Stimulated activated CD8-positive, alpha-beta memory T cell treated with anti-CD3 and anti-CD28 coated beads, Interleukin-4, amount 100 ng/mL, for 24 hours (primary cell): ENCODE measurements at places on chromosomes 1 and 21.

GRCh38 chr1:212045981-212046380, 10.4 kb downstream of the DTL start:
- DNase-seq: no peak

- no peak for DNase-seq
Observed at GRCh38 chr1:87791931-87792740, 463.5 kb downstream of the LMO4 start.

- no peak for DNase-seq
Observed at GRCh38 chr1:245306628-245307410, 152.0 kb downstream of the KIF26B start.

DNA sequence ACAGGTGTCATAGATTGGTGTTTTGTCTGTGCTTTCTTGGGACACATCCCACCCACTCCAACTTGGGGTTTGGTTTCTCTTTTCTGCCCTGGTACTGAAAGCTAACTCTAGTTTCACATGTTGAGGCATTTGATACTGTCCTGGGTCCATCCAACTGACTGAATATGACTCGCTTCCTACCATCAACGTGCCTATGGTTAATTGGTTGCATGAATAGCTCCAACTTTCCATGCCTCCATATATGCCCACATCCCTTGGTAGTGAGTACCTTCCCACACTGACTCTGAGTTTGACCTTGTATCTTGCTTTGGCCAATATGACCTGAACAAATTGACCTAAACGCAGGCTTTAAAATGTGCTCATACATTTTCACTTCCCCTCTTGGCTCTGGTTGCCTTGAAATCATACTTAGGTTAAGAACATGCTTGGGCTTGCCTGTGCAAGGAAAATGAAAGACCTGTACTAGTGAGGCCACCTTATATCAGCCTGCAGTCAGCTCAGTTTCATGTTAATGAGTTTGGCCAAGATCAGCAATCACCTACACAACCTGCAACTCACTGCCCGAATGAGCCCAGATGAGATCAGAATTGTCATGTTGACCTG, 81.0 kb upstream of the KCNK2 start:
- no peak for DNase-seq

GRCh38 chr1:229285440-229285839, 14.5 kb downstream of the RAB4A start:
- no peak for DNase-seq

DNA sequence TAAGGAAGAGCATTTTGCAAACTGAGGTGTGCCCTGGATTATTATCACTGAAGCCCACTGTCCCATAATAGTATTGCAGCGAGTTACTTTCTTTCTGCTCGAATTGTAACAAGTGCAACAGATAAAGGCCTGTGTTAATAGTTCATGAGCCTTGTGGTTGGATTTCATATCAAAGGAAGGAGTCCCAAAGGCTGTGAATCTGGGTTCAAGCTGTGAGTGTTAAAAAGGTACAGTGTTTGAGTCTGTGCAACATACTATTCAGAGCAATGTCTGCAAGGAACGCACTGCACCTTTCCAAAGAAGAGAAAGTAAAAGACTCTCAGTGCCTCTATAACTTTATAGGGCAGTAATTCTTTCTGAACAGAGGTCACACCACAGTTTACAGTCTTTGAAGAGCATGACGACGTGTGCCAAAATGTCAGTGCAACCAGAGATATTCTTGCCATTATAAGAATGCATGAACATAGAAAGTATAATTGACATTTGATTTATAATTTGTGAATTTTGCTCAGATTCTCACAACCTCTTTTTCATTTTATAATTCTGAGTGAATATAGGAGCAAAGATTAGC, 79.1 kb downstream of the CDC7 start:
- no peak for DNase-seq

DNA sequence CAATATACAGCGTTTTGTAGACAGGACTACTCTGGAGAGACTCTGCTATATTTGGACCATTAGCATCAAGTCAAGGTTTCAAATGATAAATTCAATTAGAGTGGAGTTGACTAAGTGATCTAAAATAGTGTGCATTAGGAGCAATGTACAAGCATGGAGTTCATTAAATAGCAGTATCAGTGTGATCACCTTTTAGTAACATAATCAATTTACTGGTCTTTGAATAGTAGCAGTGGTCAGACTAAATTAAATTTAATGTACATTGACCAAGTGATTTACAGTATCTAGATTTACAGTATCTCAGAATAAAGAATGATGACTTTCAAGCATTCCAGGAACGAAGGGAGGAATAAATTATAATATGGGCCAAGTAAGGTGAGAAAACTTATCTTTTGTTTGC, 489.6 kb upstream of the ADGRL4 start:
- DNase-seq: no peak

GRCh38 chr1:183517401-183517800, 45.1 kb downstream of the SMG7 start:
- no peak for DNase-seq

DNA sequence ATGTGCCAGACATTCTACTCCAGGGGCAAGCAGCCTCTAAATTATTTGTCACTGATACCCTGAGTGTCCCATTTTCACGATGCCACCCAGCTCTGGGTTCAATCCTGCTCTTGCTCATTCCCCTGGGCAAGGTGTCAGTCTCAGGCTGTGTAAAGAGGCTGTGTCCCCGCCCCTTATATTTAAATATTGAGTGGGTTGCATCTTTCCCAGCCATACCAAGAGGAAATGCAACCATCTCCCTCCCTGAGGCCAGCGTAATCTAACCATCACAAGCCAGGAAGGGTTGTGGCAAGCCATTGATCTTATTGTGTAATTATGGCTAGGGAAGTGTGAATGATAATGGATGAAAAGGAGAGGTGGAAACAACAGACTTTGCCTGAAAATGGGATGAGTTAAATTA, 54.7 kb upstream of the CLDN14 start:
- no peak for DNase-seq

GRCh38 chr1:234862360-234862943, 252.5 kb upstream of the IRF2BP2 start:
- DNase-seq: no peak

- no peak for DNase-seq
Observed at GRCh38 chr1:43781574-43781973, 74.2 kb downstream of the ST3GAL3 start.

DNA sequence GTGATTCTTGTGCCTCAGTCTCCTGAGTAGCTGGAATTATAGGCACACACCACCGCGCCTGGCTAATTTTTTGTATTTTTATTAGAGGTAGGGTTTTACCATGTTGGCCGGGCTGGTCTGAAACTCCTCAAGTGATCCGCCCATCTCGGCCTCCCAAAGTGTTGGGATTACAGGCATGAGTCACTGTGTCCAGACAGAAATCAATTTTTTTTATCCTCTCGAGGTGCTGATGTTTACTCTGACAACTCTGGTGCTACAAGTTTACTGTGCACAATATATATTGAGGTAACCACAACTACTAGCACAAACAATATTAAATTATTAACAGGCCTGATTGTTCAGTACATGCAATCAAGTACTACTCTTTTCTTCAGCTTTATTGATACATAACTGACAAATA, 39.7 kb downstream of the F13B start:
- DNase-seq: no peak

- no peak for DNase-seq
Observed at GRCh38 chr1:72827278-72827677, 544.9 kb upstream of the NEGR1 start.

DNA sequence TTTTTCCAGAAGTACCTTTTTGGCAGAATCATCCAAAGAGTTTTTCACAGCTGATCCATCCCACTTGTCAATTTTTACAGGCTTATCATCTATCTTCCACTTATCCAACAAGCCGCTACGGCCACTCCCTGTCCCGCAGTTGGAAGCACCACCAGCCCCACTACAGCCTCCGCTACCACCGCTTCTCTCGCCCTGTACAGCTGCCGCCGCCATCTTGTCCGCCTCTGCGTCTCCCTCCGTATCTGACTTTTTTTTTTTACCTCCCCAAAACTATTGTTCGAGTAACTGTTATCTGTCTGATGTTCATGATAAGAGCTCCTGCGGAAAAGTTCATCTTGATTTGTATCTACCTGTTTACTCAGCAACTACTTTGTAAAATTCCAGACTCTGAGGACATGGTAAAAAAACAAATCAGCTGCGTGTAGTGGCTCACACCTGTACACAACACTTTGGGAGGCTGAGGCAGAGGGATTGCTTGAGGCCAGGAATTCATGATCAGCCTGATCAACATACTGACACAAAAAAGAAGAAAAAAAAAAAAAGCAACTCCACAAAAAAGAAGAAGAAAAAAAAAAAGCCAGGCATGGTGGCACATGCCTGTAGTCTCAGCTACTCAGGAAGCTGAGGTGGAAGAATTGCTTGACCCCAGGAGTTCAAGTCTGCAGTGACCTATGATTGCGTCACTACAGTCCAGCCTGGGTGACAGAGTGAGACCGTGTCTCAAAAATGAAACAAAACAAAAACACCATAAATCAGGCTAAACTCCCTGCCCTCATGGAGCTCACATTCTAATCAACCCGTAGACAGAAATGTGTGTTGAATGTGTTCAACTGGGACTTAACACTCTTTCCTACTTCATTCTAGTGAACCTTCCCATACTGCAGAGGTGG, 8.0 kb upstream of the EYA3 start:
- DNase-seq: no peak

- no peak for DNase-seq
Observed at GRCh38 chr1:192235127-192235526, 76.9 kb downstream of the RGS18 start.

GRCh38 chr1:50126927-50127715, 18.4 kb downstream of the ELAVL4 start:
- no peak for DNase-seq
